Fibroblast of skin of back (primary cell): ENCODE measurements at places on chromosomes 12 and 14.

GRCh38 chr14:81435391-81436295, 35.5 kb upstream of the STON2 start:
- peak; percentile 29 for DNase-seq

DNA sequence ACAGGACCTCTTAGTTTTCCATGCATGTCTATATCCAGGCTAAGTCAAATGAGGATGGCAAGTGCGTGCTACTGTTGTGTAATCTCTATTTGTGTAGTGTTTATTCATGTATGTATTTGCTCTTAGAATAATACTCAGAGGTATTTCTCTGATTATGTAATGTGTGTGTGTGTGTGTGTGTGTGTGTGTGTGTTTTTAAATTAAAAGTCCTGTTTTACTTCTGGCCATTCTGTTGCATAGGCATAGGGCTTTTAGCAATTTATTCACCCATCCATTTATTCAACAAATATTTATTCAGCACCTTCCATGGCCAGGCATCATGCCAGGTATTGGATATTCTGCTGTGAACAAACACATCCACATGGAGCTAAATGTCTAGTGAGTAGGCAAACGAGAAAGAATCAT, 63.5 kb downstream of the PELI2 start:
- no peak for DNase-seq

DNA sequence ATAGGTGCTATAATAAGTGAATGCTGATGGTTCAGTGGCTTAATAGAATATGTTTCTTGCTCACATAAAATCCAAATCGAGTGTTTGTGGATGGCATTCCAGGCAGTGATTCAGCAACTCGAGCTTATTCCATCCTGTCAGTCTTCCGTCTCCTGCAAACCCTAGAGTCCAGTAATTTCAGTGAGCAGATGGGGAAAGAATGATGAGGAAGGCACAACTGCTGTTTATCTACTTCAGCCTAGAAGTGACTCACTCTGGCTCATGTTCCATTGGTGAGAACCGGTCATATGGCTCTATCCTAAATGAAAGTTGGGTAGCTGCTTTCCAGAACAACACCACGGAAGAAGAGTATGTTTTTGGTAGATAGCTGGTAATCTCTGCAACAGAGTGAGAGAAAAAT, 421.8 kb upstream of the PDE3A start:
- peak; percentile 99 for DNase-seq

GRCh38 chr14:74649167-74649566, 37.1 kb upstream of the LTBP2 start:
- DNase-seq = no peak

DNA sequence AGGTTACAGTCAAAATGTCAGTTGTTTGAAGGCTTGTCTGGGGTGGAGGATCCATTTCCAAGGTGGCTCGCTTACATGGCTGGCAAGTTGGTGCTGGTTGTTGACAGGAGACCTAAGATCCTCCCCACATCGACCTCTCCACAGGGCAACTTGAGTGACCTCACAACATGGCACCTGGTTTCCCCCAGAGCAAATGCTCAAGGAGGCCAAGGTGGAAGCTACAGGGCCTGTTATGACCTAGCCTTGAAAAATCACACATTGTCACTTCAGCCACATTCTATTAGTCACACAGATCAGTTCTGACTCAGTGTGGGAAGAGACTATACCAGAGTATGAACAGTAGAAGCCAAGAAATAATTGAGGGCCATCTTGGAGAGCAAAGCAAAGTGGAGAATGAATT, 11.3 kb upstream of the GNG2 start:
- peak; percentile 50 for DNase-seq

- no peak for DNase-seq
Measured at GRCh38 chr12:124696693-124697476, 129.5 kb upstream of the NCOR2 start.

- DNase-seq = no peak
Measured at GRCh38 chr12:52266514-52266913, 7.9 kb upstream of the KRT86 start.

DNA sequence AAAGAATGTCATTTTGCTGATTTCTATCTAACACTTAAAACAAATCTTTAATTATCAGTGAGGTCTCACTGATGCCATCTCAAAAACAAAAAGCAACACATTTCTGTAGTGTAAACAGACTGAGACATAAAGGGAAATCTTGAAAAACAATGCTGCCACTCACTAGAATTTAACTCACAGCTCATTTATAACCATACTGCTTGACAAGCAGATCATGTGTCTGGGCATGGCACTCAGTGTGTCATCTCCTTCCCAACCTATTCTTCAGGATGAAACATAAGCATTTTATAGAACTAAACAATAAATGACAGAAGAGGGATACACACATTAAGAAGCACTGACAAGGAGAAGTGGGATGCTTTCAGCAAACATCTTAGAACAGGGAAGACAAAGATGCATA, 22.4 kb downstream of the ATF7 start:
- no peak for DNase-seq

- DNase-seq = peak; percentile 90
Measured at GRCh38 chr12:15404485-15404884, 82.2 kb downstream of the PTPRO start.

DNA sequence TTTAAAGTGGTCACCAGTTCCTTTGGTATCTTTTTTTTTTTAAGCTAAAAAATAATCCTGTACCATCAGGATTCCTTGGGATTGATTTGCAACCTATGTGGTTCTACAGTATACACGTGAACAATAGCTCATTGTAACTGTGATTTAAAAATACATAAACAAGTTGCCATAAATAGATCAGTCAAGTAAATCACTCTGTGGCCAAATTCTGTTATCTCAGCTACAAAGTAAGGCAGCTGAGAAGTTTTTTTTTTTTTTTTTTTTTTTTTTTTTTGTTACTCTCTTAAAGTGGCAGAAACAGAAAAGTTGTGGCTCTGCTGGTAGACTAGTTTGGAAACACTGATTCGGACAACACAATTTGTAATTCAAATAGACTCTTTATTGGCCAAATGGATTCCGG, 104.5 kb downstream of the PRICKLE1 start:
- no peak for DNase-seq

- peak; percentile 88 for DNase-seq
Measured at GRCh38 chr12:124938587-124938986, 24.1 kb upstream of the UBC start.

DNA sequence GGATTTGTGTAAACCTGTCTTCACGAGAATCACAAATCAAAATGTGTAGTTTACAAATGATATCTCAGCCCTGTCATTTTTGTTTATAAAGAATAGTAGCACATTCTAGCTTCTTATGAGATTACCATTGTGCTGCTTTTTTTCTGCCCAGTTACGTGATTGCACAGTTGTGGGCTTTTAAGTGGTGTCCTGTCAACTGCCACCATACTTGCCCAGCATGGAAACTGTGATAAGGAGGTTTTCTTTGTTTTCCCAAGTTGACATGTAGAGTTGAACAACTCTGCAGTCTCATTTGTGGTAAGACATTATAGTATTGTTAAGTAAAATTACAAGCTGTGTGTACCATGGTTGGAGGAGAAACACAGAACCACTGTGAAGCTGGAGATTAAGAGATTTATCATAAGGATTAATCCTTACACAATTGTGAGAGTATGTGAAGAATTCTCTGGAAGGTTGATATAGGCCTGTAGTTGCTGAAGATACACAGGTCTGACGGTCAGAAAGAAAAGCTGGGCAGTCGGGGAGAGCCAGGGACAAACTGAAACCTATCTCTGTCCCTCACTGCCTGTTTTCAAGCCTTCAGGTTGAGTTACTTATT, 12.2 kb downstream of the CHURC1 start:
- no peak for DNase-seq

DNA sequence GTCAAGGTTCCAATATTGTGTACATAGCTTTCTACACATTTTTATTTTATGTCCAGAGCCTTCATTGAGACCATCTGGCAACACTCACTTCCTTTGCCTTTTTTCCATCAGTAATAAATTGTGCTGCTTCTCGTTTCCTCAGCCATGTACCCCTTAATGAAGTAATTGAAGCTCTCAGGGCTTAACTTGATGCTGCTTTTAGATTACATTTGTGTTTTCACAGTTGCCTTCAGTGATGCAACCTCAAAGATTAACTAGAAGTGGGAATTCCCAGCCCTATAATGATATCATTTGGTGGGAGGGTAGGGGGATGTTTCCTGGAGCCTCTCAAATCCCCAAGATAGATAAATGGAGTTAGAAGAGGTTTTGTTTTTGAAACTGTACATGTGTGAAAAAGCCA, 80.2 kb upstream of the KRR1 start:
- DNase-seq = no peak

DNA sequence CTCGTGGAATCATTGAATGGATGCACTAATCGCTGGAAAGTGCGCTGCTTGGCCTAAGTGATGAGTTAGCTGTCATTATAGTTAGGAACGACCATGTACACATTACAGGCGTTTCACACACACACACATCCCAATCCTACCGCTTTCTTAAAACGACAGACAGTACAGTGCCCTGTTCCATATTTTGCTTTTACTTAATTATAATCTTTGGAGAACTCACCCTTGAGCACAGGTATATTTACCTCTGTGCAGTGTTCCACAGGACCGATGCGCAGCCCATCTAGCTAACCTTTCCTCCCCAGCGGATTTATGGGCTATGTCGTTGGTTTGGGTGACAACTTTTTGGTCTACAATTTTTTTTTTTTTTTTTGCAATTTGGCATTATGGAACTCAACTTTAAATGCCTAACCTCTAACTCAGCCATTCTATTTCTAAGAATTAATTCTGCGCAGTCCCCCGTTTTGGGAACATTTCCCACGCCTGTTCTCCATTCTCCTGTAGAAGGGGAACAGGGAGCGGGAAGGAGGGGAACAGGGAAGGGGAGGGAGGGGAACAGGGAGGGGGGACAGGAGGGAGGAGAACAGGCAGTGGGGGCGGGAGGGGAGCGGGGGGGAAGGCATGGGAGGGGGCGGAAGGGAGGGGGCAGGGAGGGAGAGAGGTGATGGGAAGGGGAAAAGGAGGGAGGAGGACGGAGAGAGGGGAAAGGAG, 663 bp upstream of the ULK1 start:
- no peak for DNase-seq

GRCh38 chr14:59484639-59485175, 390 bp downstream of the JKAMP start:
- DNase-seq = no peak

- peak; percentile 97 for DNase-seq
Measured at GRCh38 chr12:116525418-116526001, 33.7 kb upstream of the MAP1LC3B2 start.

DNA sequence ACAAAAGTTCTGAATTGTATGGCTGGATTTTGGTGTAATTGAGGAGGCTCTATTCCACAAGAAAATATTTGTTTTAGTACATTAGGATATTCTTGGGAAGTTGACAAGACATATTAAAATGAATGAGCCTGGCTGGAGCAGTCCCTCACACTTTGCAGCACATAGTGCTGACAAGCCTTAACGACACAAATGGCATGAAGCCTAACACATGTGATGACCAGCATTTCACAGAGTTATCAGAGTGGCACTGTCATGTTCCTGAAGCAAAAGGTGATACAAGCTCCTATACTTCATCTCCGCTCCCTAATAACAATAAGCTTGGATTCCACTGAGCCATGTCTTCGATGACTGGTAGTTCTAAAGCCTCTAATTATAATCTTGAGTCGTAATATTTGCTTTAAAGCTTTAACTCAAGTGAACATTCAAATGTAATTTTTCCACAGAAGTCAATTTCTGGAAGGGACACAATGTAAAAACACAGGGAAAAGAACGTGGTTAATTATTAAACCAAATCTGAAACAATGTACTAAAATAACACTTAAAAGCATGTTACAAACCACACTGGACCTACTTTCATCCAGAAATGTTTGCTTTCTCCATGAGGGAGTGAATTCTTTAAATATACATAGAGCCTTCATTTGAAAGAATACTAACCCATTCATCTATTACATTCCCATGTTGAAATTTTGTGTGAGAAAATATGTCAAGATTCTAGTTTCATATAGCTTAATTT, 49.6 kb downstream of the GRIP1 start:
- no peak for DNase-seq

- no peak for DNase-seq
Measured at GRCh38 chr12:116465407-116465806, 93.8 kb upstream of the MAP1LC3B2 start.

- no peak for DNase-seq
Measured at GRCh38 chr12:92537290-92537960, 165.4 kb upstream of the PLEKHG7 start.
